ENCODE measurements at places on chromosomes 12 and 14. TPM values are rescaled to one million over a fixed set of nuclear protein-coding genes. Genes with fewer than 3 reads are reported as not detected.

GRCh38 chr12:213527-213932 is 427 bp downstream of the SLC6A12 start:
- DNase-seq, result no peak

- DNase-seq, result no peak
These were observed 447.0 kb downstream of the DIO2 start for GRCh38 chr14:79764323-79764722.

The SPX gene
- 0.12 TPM for polyA plus RNA-seq

GRCh38 chr12:93098077-93098476 is 169.0 kb upstream of the EEA1 start:
- DNase-seq, result no peak

GRCh38 chr12:121781998-121782979 is 11.2 kb downstream of the RHOF start:
- DNase-seq, result no peak

The MIPOL1 gene
- polyA plus RNA-seq, result 7.0 TPM

The FGF6 gene
- not detected for polyA plus RNA-seq

The PGF gene
- 0.63 TPM for polyA plus RNA-seq

GRCh38 chr12:72082986-72083820 is 144.6 kb downstream of the TPH2 start:
- DNase-seq, result no peak

DNA sequence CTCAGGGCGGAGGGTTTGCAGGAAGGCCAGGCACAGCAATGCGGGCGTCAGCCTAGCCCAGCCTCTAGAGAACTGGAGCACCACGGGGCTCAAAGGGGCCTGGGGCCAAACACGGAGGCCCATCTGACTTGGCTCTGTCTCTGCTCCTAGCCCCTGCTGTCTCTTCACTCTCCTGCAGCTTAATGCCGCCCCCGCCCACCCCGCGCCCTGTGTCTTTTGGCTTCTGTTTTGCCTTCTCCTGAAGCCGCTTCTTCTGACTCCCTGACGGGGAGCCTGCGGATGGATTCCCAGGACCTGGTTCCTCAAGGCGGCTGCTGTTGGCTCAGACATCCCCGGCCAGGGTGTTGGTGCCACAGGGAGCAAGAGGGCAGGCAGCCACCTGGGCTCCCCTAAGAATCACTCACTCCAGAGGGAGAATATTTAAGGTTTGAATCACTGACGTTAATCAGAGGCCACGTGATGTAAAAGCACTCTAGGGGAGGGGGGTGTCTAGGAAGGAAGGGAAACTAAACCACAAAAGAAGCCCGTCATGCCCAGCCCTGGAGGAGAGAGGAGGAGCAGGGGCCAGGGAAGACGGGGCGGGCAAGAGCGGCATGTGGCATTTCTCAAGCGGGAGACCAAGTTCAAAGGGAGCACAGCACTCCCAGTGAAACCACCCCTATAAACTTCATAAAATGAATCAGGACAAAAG is 36.9 kb upstream of the PRMT8 start:
- peak; percentile 13 for DNase-seq
